ENCODE measurements at places on chromosomes 7 and 10.

- no peak for DNase-seq
Measured at GRCh38 chr10:109205929-109206585, 717.3 kb downstream of the XPNPEP1 start.

- DNase-seq = no peak
Measured at GRCh38 chr7:7185371-7185989, 3.1 kb downstream of the C1GALT1 start.

DNA sequence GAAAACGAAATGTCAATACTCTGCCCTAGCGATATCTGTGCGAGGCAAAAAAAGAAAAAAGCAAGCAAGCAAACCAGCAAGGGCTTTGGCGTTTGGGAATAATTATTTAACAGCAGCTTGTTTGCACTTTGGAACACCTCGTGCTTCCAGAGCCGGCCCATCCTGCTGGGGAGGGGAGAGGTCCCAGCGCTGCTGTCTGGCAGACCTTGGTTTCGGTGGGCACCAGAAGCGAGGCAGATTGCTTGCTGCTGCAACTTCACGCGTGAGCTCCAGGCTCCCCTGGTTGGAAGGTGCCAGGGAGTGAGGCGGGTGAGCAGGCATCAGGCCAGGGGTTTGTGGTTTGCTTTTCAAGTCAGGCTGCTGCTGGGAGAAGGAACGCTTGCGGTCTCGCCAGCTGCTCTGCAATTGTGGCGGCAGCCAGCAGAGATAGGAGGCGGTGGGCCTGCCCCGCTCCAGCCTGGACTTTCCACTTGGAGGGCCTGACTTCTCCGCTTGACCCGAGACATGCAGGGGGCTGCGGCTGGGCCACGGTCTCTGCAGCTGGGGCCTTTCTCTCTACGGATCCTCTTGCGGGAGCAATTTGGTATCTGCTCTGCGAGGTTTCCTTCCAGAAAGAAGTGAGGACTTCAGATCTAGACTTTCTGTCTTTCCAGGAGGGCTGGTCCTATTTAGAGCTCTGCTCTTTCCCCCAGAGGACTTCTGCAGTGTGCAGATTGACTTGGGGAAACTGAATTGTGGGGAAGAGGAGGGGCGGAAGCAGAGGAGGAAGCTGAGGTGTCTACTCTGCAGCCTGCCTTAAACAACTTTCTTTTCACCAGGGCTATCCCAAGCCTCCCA lies 131.4 kb downstream of the PRPF18 start:
- DNase-seq = peak; percentile 12

- peak; percentile 29 for DNase-seq
Measured at GRCh38 chr10:77836299-77836820, 90.2 kb downstream of the DLG5 start.

DNA sequence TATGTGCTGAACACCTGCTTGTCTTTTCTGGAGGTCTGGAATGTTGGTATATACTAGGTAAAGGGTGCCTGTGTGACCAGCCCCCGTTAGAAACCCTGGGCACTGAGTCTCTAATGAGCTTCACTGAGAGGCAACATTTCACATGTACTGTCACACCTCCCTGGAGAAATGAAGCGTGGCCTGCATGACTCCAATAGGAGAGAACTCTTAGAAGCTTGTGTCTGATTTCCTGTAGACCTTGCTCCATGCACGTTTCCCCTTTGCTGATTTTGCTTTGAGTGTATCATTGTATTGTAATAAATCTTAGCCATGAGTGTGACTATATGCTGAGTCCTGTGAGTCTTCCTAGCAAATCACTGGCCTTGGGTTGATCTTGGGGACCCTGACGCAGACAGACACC lies 82.8 kb downstream of the PPP1R3C start:
- DNase-seq = no peak

DNA sequence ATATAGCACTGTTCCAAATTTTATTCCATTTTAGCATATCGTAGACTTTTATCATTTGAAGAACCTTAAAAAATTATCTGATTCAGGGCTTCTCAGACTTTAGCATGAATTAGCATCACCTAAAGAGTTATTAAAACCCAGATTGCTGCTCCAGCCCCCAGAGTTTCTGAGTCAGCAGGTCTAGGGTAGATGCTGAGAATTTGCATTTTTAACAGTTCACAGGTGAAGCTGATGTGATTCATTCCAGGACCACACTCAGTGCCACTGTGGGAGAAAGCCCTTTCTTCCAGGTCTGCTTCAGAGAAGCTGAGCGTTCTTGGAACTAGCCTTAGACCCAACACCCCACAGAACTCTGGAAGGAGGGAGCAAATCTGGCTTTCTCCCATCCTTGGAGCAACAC lies 174.1 kb upstream of the YAE1 start:
- no peak for DNase-seq

DNA sequence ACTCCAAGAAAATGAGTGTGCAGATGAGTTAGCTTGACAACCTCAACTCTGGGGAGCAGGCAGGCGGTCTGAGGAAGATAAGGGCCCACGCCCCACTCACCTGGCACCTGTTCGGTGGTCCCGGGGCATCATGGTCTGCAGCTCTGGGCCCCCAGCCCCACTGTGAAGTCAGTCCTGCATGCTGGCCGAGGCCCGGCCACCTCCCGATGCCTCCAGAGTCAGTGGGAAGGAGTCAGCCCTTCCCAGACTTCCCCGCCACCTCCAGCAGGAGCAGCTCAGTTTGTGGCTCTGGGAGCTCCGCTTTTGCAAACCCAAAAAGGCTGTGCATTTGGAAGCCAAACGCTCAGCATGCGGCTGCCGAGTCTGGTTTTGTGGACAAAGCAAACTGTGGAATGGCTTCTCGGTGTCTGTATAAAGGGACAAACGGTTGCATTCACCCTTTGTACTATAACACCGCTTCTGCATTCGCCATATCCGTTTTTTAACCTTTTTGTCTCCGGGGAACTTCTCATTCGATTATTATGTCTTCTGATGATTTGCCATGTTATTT lies 167.3 kb downstream of the CCDC3 start:
- DNase-seq = no peak

DNA sequence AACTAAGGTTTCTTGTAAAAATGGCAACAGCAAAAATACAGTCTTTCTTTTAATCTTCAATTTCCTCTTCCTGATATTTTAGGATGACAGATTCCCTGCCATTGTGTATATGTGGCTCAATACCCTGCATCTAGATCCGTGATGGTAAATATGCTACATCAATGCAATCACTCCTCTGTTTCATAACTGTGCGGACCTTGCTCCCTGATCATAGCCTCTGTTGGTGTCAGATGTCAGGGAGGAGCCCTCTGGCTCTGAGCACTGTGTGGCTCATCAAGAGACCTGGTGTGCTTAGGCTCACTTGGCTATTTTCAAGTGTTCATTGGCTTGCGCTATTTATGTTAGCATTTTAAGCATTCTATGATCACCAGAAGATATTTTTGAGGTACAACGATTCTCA lies 33.0 kb upstream of the AGR3 start:
- DNase-seq = no peak

DNA sequence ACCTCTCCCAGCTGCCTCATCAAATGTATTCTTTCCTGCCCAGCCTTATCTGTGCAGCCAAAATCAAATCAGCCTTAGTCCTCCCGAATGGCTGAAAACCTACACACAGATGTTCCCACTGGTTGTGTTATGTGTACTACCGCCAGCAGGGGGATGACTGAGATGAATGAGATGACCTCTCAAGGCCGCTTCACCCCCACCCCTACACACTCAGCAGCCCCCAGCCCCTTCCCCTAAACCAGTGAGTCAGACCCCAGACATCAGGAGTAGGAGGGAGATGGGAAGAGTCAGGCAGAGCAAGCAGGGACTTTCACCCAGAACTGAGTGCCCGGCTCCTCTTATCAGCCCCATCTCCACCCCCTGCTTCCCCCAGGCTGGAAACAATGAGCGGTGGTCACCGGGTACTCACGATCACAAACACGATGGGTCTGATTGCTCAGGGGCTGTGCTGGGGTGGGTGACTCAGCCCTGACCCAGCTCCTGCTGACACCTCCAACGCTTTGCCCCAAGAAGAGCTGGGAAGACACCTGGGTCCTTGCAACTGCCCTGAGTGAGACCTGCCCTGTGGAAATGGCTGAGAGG lies 6.5 kb upstream of the C10orf105 start:
- DNase-seq = peak; percentile 76

DNA sequence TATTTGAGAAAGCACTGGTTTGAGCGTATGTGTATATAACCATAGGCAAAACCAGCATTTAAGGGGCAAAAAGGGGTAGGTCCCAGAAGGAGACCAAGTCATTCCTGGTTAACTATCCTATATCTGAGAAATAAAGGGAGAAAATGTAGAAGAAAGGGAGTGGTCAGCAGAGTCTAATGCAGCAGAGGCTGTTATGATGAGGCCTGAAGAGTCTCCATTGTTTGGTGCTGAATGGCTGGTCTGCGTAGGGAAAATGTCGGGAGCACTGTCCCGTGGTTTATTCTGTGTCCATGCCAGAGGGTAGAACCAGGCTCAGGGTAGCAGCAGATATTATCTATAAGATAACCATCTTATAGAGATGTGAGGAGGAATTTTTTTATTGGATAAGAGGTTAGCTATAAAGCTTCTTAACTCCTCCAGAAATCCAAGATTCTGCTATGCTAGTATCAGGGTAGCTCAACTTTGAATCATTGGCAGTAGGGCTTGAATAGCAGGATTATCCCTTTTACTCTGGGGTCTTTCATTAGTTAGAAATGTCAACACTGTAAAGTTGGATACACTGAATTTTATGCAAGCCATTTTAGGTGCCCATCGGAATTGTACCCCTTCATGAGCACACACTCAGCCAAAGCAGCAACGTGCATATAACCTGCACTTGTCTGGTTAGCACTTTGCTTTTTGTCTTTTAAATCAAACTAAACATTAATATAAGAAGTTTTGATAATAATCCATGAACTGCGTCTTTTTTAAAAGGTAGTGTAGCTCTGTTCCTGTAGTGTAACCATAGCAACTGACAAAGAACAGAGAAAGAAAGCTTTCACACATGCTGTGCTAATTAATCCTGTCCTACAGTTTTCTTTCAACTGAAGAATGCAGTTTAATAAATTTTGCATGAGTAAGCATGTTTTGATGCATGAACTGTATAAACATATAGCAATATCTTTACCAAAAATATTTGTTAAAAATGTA lies 312.0 kb upstream of the FZD1 start:
- DNase-seq = no peak

GRCh38 chr7:157615101-157615817 lies 278.5 kb downstream of the DNAJB6 start:
- no peak for DNase-seq

GRCh38 chr10:130141878-130142277 lies 5.7 kb downstream of the GLRX3 start:
- no peak for DNase-seq

- DNase-seq = no peak
Measured at GRCh38 chr10:49347827-49348226, 48.1 kb downstream of the DRGX start.

DNA sequence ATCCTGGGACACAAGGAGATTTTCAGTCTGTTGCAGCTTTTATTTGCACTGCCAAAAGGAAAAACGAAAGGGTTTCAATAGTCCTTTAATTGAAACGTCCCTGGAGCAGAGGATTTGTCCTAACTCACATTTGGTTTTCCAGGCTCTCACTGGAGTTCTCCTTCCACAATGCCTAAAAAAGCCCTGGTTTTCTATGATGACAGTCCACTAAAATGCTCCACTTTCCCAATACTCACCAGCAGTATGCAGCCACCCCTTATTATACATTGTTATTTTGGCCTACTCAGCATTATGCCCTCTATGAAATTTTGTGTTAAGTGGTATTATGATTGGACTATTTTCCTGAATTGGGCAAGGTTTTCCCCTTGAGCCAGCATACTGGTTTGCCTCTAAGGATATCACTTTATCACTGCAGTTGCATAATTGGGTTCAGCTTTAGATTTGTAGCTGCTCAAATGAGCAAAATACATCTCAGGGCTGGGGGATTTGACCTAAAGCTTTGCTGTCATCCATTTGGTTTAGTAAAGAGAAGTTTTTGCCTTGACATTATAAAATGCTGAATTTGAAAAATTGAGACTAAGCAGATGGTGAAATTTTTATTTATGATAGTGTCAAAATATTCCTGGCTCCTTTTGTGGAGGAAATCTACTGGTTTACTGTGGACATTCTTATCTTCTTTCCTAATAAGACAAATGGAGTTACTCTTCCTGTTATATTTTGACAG lies 239.2 kb downstream of the RNLS start:
- DNase-seq = no peak

DNA sequence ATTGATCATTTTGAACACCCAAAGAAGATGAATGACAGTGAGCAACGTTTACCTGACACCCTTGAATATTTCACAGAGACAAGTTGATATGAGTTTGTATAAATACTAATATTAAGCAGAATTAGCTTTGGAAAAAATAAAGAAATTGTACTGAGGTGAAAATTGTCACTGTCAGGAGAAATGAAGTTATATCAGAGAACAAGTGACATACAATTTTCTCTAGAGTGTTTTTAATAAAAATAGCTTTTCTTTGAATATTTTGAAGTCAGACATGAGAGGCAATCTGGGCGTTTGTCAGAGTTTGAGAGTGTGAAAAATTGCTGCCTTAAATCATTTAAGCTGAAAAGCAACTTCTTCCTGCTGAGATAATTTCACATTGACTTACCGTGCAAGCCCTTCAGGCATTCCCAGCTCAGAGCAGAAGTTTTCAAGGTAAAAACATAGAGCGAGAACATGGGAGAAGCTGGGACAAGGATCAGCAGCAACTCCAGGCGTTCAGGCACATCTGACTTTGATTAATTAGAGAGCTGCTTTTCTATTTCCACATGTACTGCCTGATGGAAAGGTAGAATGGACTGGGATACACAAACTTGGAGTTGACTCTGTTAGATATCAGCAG lies 535.9 kb downstream of the TFEC start:
- no peak for DNase-seq

- no peak for DNase-seq
Measured at GRCh38 chr7:115113776-115114175, 191.9 kb downstream of the MDFIC start.

- no peak for DNase-seq
Measured at GRCh38 chr10:92208736-92209135, 82.1 kb downstream of the CPEB3 start.

DNA sequence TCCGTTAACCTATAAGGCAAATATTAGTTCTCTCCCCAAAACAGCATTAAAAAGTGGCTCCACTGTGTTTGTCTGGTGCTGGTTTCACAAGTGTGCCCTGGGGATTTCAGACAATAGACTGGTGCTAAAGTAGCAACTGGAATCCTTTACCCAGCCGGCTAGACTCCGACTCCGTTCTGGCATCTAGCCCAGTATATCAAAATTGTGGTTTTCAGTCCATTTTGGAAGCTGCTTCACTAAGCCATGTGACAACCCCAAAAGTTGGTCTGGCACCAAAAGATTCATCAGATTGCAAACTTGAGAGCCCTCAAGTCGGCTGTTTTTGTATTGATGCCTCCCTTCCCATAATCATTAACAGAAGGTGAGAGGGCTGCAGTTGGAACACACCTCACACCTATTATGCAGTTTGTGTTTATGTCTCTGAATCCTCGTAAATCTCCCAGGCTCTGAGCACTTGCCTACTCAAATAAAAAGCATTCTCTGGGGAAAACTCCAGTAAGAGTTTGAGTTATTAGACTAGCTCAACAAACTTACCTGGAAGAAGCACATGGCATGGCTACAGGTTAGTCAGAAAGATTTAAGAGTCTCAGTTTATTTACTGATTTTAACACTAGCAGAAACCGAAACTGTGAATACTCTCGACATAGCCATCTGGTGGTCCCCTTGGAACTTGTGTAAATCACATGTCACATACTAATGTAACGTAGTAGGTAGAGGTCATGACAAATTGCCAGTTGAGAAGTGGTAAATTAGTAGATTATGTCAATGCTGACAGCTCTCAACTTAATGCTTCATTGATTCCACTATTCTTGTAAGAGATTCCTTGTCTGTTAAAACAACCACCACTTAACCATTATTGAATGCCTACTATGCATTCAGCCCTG lies 14.8 kb upstream of the WNT16 start:
- DNase-seq = no peak

Data from stimulated activated CD8-positive, alpha-beta memory T cell treated with anti-CD3 and anti-CD28 coated beads, Interleukin-2, amount 100 ng/mL, for 48 hours (primary cell).